GM20000 (cell line): ENCODE measurements at places on chromosomes 3 and 15.

- DNase-seq = no peak
Measured at GRCh38 chr3:104437891-104438290, 928.8 kb upstream of the ALCAM start.

GRCh38 chr3:177050501-177051237, 146.6 kb downstream of the TBL1XR1 start:
- DNase-seq = no peak

DNA sequence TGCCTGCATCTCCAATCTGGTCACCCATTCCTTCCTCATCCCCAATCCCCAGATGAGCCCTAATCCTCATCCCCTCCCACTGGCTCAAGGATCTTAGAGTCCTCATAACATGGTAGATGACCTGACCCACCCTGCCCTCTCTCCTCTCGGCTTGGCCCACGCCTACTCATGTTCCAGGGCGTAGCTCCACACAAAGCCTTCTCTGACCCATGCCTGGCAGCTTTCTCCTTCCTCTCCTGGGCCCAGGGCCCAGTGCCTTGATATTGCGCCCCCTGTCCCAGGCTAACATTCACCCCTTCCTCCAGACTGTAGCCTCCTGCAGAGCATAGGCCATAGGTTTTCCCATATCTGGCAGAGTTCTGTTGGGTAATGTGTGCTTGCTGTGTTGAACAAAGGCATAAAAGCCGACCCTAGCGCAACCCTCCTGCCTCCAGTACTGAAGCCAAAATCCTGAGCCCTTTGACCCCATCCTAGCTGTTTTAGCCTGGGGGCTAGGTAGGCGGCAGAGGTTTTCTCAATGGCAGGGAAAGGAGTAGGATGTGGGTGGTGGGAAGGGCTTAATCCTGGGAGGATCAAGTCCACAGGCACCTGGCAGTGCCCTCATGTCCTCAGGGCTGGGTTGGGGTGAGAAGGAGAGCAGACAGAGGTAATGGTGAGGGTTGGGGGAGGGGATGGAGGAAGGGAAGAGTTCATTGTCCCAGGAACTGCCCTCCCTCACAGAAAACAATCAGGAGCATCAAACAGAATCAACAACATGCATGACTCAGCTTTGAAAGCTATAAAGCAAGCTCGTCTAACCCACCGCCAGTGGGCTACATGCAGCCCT, 35.5 kb downstream of the MESD start:
- DNase-seq = no peak

GRCh38 chr15:42276762-42277161, 3.5 kb upstream of the TMEM87A start:
- no peak for DNase-seq

DNA sequence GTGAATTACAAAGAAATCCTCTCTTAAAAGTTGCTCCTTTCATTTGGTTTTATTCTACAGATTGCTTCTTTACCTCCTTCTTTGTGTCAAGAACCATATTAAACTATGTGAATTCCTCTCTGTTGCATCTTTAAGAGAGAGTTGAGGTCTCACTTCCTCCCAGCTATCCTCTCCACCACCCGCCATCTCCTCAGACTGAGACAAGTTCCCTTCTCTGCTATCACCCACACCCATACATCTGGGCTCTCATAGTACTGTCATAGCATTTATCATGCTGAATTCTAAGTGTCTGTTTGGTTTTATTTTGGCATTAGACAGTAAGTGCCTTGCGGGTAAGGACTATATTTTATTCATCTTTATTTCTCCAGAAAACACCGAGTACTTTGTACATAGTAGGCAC, 54.2 kb downstream of the B3GALNT1 start:
- DNase-seq = no peak

DNA sequence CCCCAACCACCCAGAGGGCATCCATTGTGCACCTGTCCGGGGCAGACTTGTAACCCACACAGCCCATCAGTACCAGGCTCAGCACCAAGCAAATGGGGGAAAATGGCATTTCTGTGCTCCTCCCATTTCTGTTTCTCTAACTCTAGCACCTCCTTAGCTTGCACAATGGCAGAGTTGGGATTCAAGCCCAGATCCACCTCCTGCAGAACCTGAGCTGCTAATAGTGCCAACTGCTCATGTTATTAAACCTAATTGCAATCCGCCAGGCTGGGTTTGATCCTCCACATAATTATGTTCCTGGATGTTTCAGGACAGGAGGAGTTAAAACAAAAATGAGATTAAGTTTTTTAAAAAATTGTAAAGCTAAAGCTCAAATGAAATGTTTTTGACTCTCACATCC, 235.0 kb downstream of the OCA2 start:
- no peak for DNase-seq

DNA sequence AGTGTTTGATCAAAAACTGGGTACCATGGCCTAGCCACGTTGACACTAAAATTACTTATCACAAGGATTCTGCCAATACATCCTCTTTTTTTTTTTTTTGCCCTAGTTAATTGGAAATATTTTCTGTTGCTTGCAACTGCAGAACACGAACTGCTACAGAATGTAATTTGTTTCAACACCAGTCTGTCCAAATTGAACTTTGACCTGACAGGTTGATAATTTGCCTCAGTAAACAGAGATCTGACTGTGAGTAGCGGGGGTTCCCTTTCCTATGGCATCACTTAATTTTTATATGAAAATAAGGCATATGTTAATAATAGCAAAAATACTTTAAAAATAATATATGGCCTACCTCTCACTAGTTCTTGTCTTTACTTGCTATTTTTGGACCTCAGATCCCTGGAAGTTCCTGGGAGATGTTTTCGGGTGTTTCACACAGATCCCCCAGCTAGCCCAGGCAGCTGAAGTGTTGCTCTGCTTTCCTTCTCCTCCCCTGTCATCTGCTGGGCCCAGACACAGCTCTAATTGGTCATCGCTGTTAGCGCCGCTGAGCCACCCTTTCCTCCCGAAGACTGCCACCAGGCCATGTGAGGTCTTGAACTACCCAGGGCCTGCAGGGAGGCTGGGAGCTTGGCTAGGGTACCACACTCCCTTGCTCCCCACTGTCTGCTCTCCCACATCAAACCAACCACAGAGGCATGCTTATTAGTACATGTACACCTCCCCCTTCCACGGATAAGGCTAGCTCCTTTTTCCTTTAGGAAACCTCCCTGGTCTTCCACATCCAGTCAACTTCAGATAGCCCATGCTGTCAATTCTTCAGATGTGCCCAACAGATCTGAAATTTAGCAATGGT, 89.8 kb upstream of the RNF7 start:
- DNase-seq = no peak

DNA sequence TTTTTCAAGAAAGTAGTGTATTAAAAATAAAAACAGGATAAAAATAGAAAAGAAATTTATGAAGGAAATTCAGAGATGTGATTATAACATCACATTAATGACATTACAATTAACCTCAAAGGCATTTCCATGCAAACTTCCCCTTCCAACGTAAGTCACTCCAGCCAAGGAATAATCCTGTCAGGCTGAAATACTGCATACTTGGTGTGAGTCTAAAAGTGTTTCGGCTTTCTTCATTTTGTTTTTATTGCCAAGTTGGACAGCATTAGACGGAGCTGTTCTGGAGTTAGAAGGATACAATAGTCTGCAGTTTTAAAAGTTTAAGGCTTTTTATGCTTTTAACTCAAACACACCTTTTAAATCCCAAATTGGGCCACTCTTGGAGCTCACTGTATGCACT, 435.0 kb downstream of the MECOM start:
- no peak for DNase-seq

- no peak for DNase-seq
Measured at GRCh38 chr3:63353383-63353782, 75.3 kb downstream of the SYNPR start.

DNA sequence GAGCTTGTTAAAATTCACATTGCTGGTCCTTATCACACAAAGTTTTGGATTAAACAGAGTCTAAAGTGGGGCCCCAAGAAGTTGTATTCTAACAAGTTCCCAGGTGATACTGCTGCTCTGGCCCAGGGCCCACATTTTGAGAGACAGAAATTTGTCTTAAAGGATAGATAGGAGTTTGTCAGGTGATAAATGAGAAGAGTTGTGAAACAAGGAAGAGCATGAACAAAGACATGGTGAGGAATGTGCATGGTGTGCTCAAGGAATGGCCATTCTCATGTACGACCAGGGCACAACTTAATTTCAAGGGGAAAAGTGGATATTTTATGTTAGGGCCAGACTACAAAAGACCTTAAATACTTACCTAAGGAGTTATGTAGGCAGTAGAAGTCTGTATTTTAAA, 75.6 kb downstream of the GPR156 start:
- DNase-seq = no peak

- DNase-seq = no peak
Measured at GRCh38 chr15:42233107-42233506, 25.0 kb upstream of the VPS39 start.

DNA sequence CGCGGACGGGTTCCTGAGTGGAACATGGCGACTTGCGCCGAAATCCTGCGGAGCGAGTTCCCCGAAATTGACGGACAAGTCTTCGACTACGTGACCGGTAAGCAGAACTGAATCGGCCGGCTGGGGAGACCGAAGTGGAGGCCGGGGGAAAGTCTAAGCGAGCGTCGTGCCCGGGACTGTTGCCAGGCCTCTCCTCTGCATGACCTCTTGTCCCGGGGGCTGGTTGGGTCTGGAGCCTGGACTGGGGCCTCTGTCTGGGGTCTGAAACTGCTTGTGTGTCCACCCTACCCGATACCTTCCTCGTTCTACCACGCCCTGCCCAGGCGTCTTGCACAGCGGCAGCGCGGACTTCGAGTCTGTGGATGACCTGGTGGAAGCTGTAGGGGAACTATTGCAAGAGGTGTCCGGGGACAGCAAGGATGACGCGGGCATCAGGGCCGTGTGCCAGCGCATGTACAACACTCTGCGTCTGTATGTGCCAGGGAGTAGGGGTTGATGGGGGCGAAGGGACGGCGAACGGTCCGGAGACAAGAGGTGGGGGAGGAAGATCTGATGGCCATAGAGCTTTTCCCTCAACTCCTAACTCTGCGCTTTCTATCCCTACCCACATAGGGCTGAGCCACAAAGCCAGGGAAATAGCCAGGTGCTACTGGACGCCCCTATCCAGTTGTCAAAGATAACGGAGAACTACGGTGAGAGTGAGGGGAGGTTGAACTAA, at the start of gene ABCF3:
ABCF3 (plus strand) TSS at position 16 of the 718 bp plus-strand sequence; CDS start at position 25, 9 bp downstream.
- no peak for DNase-seq
